ENCODE measurements at places on chromosomes 2 and 18.

GRCh38 chr2:96853321-96853720, 4.5 kb downstream of the ANKRD39 start:
- no peak for DNase-seq

DNA sequence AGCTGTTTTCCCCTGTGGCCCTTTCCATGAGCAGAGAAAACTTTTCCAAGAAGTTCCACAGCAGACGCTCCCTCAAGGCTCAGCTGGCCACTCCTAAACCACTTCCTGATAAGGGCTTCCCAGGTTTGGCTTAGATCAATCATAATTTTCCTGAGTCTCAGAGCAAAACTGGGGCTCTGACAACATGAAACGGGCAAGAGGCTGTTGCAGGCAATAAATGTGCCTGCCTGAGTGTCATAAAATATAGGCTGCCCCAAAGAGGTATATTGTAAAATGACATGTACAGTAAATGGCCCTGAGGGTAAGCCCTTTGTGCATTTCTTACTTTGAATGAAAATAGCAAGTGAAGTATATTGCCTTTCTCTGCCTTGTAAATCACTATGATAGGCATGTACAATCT, 105.6 kb upstream of the UXS1 start:
- no peak for DNase-seq

DNA sequence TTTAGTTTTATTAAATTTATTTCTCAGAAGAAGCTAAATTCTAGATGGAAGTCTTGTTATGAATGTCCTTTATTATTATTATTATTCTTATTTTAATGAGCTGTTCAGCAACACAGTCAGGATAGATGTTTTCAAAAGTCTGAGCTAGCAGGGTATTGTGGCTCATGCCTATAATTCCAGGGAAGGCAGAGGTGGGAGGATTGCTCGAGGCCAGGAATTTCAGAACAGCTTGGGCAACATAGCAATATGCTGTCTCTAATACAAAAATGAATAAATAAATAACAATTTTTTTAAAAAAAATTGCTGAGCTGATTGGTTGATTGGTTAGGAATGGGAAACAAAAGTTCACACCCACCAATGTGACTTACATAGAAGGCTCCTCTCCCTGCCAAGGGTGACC, 274.1 kb upstream of the CYRIA start:
- DNase-seq = no peak

DNA sequence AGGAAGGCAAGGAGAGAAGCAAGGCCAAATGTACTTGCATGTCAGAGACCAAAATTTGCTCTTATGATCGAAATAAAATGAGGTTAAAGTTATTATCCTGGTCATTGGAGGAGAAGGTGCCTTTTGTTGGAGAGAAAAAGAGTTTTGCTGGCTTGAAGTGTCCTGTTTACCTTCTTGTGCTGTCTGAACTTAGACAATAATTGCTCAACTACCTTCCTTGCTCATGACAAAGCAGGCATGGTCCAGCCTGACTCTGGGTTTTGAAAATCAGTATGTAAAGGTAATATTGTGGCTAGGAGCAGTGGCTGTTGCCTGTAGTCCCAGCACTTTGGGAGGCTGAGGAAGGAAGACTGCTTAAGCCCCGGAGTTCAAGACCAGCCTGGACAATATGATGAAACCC, 89.1 kb downstream of the MEIS1 start:
- no peak for DNase-seq

DNA sequence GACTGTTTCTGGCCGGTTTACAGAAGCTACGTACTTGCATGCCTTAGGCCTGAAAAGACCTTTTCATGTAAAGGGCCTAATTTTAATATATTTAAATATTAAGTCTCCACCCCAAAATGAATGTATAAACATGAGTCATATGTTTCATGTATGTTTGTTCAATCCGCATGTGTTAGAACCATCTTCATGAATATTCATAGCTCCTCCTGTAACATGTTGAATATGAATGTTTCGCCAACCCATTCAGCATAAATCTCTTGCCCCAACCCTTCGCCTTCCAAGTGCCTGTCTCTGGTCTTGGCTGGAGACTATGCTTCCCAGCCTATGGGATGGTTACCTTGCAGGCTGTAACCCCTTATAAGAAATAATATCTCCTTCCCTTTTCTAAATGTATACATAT, 212.5 kb downstream of the SCG2 start:
- DNase-seq = no peak

- DNase-seq = no peak
Observed at GRCh38 chr2:63096491-63096890, 45.9 kb downstream of the OTX1 start.

DNA sequence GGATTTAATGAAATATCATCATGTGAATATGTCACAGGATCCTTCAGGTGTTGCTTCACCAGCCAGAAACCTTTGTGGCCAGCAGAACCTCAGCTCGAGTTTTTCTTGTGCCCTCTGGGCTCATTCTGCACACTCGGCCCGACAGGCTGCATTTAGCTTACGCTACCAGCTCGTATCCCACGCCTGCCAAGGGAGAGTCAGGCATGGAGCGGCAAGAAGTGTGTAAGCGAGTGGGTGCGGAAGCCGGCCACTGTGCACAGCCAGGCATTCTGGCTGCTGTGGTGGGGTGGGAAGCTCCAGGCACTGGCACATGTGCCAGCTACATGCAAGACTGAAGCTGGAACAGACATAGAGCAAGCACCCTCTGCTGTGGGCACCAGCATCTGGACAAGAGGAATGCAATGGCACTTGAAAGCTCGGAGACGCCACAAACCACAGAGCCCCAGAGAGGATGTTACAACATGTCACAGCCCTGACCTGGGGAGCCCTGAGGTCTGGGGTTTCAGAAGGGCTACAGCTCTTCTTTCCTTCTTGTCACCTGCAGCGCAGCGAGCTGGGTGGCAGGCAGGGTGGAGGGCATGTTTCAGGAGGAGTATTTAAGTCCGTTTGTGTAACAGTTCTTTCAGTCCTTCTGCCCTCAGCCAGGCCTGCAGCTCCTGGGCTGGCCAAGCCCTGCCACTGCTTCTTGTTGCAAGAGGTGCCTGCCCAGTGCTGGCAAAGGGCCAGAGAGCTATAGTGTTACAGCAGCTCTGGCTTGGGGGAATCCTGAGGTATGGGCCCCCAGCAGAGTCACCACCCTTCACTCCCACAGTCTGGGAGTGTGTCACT, 257.3 kb upstream of the HNMT start:
- DNase-seq = no peak

DNA sequence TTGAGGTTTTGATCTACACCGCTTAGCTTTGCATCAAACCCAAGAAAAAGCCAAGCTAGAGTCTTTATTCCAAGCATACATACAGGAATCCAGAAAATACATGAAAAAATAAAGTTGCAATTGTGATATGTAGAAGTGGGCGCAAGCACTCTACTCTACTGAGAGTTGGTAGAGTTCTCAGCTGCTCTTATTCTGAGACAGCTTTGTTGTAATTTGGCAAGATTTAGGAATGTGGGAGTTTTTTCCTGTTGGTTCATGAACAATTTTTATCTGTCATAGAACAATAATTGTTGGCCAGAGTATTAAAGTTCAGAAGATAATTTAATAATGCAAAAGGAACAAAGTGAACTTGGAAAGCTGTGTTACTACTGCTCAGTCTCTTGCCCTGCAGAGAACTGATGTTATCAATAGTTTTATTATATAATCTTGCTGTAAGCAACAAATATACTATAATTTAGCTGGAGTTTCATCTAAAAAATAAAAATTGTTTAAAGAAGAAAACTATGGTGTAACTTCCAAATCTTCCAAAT, 302.0 kb upstream of the RND3 start:
- DNase-seq = no peak

DNA sequence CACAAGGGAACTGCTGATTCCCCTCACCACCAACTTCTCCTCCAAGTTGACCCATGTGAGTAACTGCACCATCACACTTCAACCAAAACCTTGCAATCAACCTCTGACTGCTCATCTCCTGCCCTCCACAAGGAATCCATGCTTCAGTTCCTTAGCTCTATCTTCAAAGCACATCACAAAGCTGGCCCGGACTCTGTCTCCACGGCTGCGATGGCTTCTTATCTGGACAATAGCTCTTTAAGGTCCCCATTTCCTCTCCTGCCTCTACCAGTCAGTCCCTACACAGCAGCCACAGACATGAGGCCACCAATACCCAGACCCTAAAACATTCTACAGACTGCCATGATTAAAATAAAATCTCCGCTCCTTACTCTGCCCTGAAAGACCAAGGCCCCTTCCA, 25.7 kb downstream of the MBOAT2 start:
- DNase-seq = no peak

DNA sequence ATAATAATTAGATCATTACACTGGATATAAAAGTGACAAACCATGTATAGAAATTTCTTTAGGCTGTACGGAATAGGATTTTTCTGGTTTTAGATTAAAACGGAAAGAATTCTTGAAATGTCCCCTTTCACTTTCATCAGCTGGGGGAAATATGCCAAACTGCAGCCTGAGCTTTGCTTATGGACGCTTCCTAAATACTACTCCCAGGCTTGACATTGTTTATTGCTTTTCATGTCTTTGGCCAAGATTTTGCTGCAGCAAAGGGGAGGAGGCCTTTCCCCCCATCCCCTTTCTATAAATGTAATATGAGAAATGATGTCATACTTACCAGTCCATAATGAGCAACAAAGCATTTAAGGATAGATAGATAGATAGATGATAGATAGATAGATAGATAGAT, 158.4 kb downstream of the MAP2 start:
- DNase-seq = no peak

- DNase-seq = no peak
Observed at GRCh38 chr18:30860741-30861140, 181.8 kb downstream of the DSC3 start.

DNA sequence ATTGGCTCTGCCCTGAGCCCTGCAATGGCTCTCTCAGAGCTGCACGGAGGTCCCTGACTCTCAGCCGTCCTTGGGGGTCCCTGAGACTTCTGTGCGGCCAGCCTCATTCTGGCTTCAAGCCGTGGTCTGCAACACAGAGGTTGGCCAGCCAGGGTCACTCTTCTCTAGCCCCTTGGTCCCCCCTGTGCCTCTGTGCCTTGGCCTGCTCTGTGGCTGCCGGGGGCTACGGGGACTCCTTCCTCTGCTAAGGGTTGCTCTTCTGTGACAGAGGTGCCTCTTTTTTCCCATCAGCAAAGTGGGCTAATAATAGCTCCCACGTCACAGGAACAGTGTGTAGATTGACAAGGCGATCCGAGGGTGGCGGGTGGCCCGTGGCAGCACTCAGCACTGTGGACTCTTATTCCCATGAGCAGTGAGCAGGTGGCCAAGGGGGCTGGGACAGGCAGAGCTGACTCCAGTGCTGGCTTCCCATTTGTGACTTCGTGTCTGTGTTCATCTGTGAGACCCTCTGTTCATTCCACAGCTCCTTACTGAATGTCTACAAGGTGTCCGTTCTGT, 19.4 kb downstream of the INHBB start:
- no peak for DNase-seq

DNA sequence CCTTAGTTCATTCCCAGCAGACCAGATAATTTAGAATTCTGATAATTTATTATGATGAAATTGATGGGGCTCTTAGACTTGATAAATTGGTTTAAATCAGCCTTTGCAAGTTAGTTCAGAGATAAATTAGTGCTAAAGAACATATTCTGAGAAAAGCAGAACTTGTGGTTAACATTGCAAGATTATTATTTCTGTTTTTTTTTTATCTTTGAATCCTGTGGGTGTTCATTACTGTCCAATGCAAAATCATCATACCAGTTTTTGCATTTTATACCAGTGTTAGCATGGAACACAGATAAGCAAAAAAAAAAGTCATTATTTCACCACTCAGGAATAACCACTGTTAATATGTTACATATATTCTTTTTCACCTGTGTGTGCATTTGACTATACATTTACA, 9.1 kb downstream of the SEPTIN2 start:
- no peak for DNase-seq

DNA sequence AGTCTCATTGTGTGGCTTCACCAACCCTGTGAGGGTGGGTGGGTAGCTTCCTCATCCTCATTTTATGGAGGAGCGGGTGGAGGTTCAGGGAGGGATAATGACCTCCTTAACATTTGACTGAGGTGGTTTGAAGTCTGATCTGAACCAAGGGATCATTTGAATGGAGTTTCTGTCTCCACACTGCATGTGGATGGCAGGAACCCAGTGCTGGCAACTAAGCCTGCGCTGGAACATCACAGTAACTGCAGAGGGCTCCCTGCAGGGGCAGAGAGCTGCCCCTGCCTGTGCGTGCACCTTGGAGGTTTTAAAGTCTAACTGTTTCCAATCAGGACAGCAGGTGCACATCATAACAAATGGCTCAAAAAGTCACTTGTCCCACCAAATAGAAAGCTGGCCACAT, 3.3 kb downstream of the AGAP1 start:
- DNase-seq = no peak

DNA sequence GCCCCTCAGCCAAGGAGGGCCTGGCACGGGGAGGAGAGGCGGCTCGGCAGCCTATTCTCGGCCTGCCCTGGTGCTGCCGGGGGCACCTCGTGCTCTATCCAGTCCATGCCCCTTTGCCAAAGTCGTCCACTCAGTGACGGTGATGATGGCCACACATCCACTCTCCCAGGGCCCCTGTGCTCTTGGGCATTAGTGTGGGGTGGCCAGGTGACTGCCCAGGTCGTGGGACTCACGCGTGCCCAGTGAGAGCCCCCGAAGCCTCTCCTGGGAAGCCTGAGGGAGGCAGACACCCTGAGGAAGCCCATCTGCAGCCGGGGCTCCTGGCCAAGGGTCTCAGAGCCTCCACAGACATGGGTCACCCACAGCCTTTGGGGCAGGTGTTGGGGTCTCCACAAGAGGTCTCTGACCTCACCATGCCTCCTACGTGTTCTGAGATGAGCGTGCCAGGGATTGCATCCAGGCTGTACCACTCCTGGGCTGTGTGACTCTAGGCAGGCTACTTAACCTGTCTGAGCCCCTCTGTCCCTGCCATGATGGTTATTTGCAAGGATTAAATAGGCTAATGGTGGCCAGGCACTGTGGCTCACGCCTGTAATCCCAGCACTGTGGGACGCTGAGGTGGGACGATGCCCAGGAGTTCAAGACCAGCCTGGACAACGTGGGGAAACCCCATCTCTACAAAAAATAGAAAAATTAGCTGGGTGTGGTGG, 12.9 kb downstream of the RAMP1 start:
- DNase-seq = no peak

DNA sequence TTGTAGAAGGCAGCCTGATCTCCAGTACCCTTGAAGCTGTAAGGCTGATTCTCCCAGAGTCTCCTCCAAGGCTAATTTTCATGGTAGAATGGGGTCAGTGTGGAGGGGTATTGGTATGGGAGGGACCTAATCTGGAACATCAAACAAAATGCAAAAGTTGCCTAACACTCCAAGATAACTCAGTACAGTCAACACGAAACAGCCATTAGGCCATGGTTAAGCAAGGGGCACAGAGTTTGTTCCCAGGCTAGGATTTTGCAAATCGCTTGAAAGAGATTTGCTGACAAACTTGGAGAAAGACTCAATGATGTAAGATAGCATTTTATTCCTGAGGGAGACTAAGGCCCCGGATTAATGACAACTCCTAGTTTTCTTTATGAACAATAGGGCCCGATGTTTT, 5.4 kb downstream of the PID1 start:
- DNase-seq = no peak

- DNase-seq = no peak
Observed at GRCh38 chr2:211103989-211104388, 547.6 kb downstream of the CPS1 start.

GRCh38 chr18:79692886-79693285, 13.3 kb downstream of the CTDP1 start:
- DNase-seq = no peak

GRCh38 chr2:159153951-159154350, 132.6 kb downstream of the WDSUB1 start:
- no peak for DNase-seq

GRCh38 chr2:5885451-5886173, 193.4 kb downstream of the SOX11 start:
- no peak for DNase-seq

Data from NCI-H2107 (cell line).